Activated T-helper 17 cell treated with anti-CD3 and anti-CD28 coated beads, Interleukin-2, amount 50 U/mL, for 72 hours (primary cell): ENCODE measurements at places on chromosomes 7 and 10. TPM values are rescaled to one million over a fixed set of nuclear protein-coding genes. Genes with fewer than 3 reads are reported as not detected.

Gene STEAP2
- total RNA-seq, result not detected

Gene TDRD1
- total RNA-seq, result 0.48 TPM

Gene NPC1L1
- total RNA-seq, result not detected

Gene ANKRD1
- not detected for total RNA-seq

Gene HSPA14
- 40.9 TPM for total RNA-seq

Gene LOXL4
- not detected for total RNA-seq

Gene SUGCT
- total RNA-seq, result 0.66 TPM

GRCh38 chr7:1743481-1744230, 73.6 kb downstream of the ELFN1 start:
- no peaks in the 10 kb centered on the region for H3K36me3 ChIP-seq
- H3K4me1 ChIP-seq, result peaks cover 2% of the 10 kb centered on the region
- no peak for ATAC-seq
- H3K27me3 ChIP-seq, result peaks cover 7% of the 10 kb centered on the region

- H3K4me3 ChIP-seq, result no peak overlapping the region
- H3K27me3 ChIP-seq, result peaks cover 11% of the 10 kb centered on the region
- no peak overlapping the region for H3K27ac ChIP-seq
- no peaks in the 10 kb centered on the region for H3K4me1 ChIP-seq
These were observed 10.2 kb downstream of the OGDHL start for GRCh38 chr10:49751636-49752510.

DNA sequence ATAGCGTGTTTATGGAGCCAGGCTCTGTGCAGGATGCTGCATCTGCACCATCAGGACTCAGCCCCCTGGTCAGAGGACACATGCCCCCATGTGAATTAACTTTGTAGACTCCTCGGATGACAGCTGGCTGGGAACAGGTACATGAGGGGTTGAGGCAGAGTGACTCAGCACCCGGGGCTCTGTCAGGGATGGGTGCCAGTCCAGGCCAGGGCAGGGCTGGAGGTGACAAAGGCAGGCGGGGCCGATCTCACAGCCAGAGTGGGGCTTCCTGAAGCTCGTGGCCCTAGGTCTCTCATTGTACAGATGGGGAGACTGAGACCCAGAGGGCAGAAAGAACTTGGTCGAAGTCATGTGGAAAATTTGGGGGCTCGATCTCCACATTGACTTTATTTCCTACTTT, 35.3 kb upstream of the PCBD1 start:
- peaks cover 7% of the 10 kb centered on the region for H3K4me1 ChIP-seq
- no peak overlapping the region for H3K27ac ChIP-seq
- ATAC-seq, result no peak
- H3K36me3 ChIP-seq, result no peaks in the 10 kb centered on the region

DNA sequence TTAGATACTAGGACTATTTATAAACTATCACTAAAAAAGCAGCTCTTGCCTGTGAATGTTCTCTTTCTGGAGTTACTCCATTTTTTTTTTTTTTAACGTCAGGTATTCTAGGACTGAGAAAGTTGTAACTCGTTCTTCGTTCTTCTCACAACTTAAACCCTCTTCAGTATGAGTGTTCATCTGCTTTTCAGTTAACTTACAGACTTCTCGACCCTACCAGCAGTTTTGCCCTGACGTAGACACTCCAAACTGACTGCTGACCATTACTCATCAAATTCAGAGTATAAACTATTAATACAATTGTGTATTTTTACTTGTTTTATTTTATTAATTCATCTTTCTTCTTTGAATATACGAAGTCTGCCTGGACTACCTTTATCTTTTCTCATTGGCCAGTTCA, 353.1 kb downstream of the GPR37 start:
- H3K27me3 ChIP-seq, result no peaks in the 10 kb centered on the region
- H3K4me3 ChIP-seq, result no peak overlapping the region
- H3K27ac ChIP-seq, result no peak overlapping the region
- ATAC-seq, result no peak

GRCh38 chr7:158419238-158419785, 168.3 kb downstream of the PTPRN2 start:
- no peaks in the 10 kb centered on the region for H3K27me3 ChIP-seq
- no peaks in the 10 kb centered on the region for H3K4me1 ChIP-seq
- ATAC-seq, result no peak
- no peaks in the 10 kb centered on the region for H3K36me3 ChIP-seq
- H3K27ac ChIP-seq, result no peak overlapping the region
- H3K4me3 ChIP-seq, result no peak overlapping the region

DNA sequence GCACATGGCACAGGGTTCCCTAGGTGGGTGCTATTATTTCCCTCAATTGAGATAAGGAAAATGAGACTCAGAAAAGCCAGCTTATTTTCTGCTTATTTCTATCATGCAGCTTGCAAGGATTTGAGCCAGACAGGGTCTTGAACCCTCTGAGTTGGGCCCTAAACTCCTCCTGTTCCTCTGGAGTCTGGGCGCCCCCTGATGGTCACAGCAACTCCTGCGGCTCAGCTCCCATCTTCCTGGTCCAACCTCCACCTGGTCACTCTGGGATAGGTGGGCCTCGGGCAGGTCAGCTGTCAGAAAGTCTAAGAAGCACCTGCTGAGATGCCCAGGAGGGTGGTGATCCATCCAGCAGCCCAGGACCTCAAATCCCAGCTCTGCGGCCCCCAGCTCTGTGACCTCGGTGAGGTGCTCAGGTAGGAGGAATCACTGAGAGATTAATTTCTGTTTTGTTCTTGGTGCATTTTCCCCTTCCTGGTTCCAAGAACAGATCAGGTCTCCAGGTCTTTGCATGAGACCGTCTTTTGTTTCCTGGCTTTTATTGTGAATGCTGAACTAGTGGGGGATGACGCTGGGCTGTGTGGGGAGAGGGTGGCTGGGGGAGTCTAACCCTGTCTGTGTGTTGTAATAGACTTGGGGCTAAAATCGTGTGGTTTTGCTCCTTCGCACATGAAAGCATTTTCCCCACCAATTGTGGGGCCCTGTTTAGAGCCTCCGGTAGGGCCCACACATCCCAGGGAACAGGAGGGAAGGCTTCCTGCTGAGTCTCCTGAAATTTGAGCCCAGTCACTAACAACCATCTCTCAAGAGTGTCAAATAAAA, 32.8 kb downstream of the TMEM130 start:
- H3K27ac ChIP-seq, result no peak overlapping the region
- H3K4me3 ChIP-seq, result no peak overlapping the region
- no peak for ATAC-seq
- H3K27me3 ChIP-seq, result peaks cover 7% of the 10 kb centered on the region
- H3K4me1 ChIP-seq, result no peaks in the 10 kb centered on the region
- H3K36me3 ChIP-seq, result no peaks in the 10 kb centered on the region

GRCh38 chr7:94064541-94065191, 60.5 kb upstream of the BET1 start:
- no peak overlapping the region for H3K27ac ChIP-seq
- H3K36me3 ChIP-seq, result no peaks in the 10 kb centered on the region
- H3K4me1 ChIP-seq, result no peaks in the 10 kb centered on the region

DNA sequence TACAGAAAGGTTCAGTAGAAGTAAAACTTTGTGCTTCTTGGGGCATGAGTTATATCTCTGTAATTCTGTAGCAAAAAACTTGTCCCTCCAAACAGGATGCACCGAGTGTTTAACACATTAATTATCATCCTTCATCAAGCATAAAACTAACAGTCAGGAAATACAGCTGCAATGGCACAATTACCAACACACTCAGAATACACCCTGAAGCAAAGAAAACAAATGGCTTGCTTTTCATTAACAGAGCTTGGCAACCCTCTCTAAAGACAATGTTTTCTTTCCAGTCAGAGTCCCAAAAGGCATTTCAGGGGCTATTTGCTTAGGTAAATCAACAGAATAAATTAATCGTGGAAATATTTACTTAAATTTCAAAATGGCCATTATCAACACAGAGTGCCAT, 107.7 kb downstream of the ICA1 start:
- no peak overlapping the region for H3K27ac ChIP-seq
- H3K36me3 ChIP-seq, result peaks cover 5% of the 10 kb centered on the region
- ATAC-seq, result no peak
- peaks cover 6% of the 10 kb centered on the region for H3K4me1 ChIP-seq

GRCh38 chr10:43069211-43069515, 7.7 kb upstream of the RET start:
- H3K27me3 ChIP-seq, result no peaks in the 10 kb centered on the region
- H3K36me3 ChIP-seq, result no peaks in the 10 kb centered on the region
- no peak overlapping the region for H3K27ac ChIP-seq
- no peak for ATAC-seq

DNA sequence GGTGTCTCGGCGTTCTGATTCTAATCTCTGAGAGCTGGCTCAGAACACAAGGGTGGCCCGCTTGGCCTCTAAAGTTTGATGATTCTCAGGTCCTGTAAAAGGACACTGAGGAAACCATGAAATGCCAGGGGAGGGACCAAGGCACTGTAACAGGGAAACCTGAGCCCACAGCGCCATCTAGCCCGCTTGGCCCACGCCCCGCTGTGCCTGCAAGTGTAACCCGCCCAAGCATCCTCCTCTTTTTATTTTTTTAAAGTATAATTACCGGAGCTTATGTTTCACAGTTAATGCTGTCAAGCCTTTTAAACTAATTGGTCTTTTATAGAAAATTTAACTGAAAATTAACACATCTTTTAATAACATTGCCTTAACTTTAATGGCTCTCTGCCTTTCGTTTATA, 734.7 kb downstream of the KCNMA1 start:
- no peaks in the 10 kb centered on the region for H3K27me3 ChIP-seq
- no peak overlapping the region for H3K27ac ChIP-seq
- no peaks in the 10 kb centered on the region for H3K4me1 ChIP-seq

GRCh38 chr7:1156782-1157535, 3.0 kb downstream of the ZFAND2A start:
- H3K27ac ChIP-seq, result no peak overlapping the region
- no peak for ATAC-seq
- H3K36me3 ChIP-seq, result peaks cover 75% of the 10 kb centered on the region
- no peaks in the 10 kb centered on the region for H3K27me3 ChIP-seq
- peaks cover 10% of the 10 kb centered on the region for H3K4me1 ChIP-seq

GRCh38 chr10:3887404-3887803, 102.4 kb upstream of the KLF6 start:
- H3K4me3 ChIP-seq, result peak overlapping the region; percentile 90
- no peaks in the 10 kb centered on the region for H3K27me3 ChIP-seq
- H3K27ac ChIP-seq, result peak overlapping the region; percentile 100

GRCh38 chr10:94183666-94184264, 179.0 kb downstream of the NOC3L start:
- ATAC-seq, result peak; percentile 94
- no peak overlapping the region for H3K27ac ChIP-seq
- H3K27me3 ChIP-seq, result peaks cover 3% of the 10 kb centered on the region
- no peak overlapping the region for H3K4me3 ChIP-seq
- H3K36me3 ChIP-seq, result no peaks in the 10 kb centered on the region

- no peak overlapping the region for H3K27ac ChIP-seq
- no peaks in the 10 kb centered on the region for H3K36me3 ChIP-seq
- H3K4me1 ChIP-seq, result peaks cover 8% of the 10 kb centered on the region
- H3K4me3 ChIP-seq, result peak overlapping the region; percentile 87
- no peak for ATAC-seq
- H3K27me3 ChIP-seq, result no peaks in the 10 kb centered on the region
These were observed 1.1 kb downstream of the ALOX5 start for GRCh38 chr10:45375101-45375500.

DNA sequence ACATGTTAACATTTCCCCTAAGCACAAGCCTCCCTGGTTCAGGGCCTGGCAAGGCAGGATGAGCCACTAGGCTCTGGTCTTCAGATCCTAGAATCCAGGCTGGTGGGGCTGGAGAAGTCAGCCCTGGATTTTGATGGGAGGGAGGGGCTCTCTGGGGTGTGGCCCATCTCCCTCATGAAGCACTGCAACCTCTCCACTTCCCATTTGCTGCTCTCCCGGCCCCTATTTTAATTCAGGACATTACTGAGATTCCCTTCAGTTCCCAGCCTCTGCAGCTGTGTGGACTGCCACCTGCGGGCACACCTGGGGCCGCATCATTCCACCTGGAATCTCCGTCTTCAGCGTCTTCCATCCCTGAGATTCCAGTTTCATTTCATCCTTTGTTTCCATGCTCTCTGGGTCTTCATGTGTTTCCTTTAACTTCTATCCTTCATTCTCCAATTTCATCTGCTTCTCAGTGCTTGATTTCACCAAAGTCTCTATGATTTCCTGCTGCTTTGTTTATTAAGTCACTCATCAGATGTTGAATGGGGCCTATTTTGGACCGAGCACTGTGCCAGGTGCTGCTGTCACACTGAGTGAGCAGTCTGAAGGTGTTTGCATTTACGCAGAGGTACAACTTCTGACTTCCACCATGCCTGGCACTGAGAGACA, 253.6 kb downstream of the WDR37 start:
- no peak overlapping the region for H3K4me3 ChIP-seq
- H3K4me1 ChIP-seq, result no peaks in the 10 kb centered on the region
- no peak overlapping the region for H3K27ac ChIP-seq

- no peaks in the 10 kb centered on the region for H3K36me3 ChIP-seq
- H3K27ac ChIP-seq, result no peak overlapping the region
- ATAC-seq, result peak; percentile 48
- no peak overlapping the region for H3K4me3 ChIP-seq
- H3K4me1 ChIP-seq, result peaks cover 11% of the 10 kb centered on the region
- peaks cover 4% of the 10 kb centered on the region for H3K27me3 ChIP-seq
These were observed 29.0 kb downstream of the PODXL start for GRCh38 chr7:131527456-131527855.

- peaks cover 29% of the 10 kb centered on the region for H3K4me1 ChIP-seq
- peak overlapping the region; percentile 15 for H3K4me3 ChIP-seq
- H3K27ac ChIP-seq, result no peak overlapping the region
- H3K36me3 ChIP-seq, result peaks cover 13% of the 10 kb centered on the region
- no peak for ATAC-seq
These were observed 109.3 kb downstream of the GRK5 start for GRCh38 chr10:119316729-119317097.

DNA sequence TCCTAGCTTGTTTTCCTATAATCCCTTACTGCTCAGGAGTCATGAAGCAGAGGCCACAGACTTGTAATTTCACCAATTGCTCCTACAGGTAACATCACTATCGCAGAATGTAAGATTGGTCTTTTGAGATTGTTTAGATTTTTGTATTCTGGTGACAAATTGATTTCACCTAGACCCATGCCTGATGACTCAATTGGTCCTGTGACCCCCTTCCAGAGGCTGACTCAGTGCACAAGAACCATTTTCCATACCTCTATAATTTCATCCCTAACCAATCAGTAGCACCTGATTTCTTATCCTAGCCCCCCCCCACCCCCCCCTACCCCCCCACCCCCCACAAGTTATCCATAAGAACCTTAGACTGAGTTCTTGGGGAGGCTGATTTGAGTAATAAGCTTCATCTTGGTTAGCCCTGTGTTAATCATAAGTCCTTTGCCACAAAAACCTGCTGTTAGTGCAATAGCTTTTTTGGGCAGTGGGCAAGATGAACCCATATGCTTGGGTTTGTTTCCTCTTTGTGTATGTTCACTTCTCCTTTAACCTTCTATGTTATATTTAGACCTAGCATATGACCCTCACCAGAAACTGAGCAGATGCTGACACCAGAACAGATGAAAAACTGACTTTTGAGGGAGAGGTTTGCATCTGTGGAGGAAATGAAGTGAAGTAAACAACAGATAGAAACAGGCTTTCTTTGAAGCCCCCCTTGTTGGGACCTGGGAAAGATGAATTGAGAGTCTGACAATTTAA, 187.1 kb downstream of the KIF20B start:
- no peaks in the 10 kb centered on the region for H3K36me3 ChIP-seq
- ATAC-seq, result no peak
- no peak overlapping the region for H3K27ac ChIP-seq
